Endothelial cell of umbilical vein (primary cell): ENCODE measurements at places on chromosomes 6 and 20. TPM values are rescaled to one million over a fixed set of nuclear protein-coding genes. Genes with fewer than 3 reads are reported as not detected.
A peak's percentile ranks its signal among the peaks of the same experiment; 100 is the strongest.

DNA sequence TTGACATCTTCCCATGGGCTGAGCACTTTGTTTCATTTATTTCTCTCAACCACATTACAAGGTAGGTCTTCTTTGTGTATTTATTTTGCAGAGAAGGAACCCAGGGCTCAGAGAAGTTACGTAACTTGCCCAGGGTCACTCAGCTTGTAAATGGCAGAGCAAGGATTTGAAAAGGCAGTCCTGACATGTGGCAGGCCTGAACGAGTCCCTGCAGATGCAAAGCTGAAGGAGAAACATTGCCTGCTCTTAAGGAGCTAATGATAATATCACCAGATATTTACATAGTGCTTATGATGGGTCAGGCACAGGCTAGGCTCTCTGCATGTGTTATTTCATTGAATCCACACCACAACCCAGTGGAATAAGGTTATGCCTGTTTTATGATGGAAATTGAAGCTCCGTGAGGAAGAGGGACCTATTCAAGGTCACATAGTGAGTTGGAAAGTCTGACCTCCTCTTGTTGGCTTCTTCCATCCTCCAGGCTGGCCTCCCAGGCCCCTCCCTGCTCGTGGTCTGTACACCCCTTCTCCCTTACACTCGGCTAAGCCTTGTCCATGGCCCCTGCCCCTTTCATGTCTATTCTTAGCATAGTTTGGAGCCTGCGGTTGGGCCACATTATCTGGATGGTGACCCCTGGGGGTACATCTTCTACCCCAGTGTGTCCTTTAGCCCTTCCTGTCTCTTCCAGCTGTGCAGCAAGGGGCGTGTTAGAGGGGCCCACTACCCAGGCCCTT is 12.5 kb downstream of the MYH7B start:
- no peak for DNase-seq

DNA sequence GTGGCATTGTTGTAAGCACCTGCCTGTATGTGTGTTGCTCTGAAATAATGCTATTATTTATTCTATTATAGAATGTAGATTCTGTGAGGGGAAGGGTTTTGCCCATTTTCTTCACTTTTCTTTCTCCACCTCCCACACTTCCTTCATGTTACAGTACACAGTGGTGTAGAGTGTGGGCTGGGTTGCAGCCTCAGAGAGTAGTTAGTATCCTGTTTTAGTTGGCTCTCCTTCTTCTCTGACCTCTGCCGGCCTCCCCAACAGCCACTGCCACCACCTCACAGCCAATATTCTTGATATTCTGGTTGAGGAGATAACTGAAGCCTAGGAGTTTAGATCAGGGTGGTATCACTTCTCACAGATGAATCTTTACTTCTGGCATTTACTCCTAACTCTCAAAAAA is 143.4 kb downstream of the BCKDHB start:
- peak; percentile 16 for DNase-seq

Gene OR2J3
- polyA plus RNA-seq, result not detected in 2 replicates

DNA sequence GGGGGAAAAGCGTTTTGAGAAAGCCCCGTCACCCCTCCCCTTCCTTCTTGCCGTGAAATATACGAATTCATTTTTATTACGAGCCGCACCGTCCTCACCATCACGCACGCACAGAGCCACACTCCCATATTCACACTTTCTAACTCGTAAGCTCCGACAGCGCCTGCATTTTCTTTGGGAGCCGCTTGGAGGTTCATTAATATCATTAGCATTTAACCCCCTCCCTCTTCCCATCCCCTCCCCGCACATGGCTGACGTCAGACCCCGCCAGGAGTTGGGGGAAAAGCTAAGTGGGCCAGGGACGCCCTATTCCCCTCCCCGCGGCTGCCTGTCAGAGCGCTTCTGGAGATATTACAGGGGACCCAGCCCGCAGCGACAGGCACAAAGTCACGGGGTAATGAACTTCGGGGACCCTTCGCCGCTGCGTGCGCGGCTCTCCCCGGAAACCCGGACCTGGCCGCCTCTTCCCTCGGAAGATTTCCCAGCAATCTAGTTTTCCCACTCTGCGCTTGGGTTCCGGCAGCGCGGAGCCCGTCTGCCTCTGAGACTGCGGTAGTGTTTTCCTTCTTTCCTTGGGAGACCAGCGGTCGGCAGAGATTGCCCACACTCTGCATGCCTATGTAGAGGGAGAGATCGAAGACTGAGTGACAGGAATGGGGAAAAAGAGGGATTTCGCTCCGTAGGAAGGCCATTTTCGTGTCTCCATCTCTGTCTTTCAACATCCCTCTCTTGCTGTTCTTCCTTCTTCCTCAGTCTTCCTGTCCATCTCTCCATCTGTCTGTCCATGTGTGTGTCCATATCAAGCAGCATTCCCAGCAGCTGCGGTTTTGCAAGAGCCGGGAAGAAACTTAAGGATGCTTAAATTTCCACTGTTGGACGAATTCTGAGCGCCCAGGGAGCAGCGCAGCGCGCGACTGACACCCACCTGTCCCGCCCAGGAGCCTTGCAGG is at the start of gene NR2E1:
Gene NR2E1 (plus strand): TSS at position 309 of the 950 bp plus-strand sequence. CDS start 744 bp downstream, outside the sequence.
- no peak for DNase-seq

DNA sequence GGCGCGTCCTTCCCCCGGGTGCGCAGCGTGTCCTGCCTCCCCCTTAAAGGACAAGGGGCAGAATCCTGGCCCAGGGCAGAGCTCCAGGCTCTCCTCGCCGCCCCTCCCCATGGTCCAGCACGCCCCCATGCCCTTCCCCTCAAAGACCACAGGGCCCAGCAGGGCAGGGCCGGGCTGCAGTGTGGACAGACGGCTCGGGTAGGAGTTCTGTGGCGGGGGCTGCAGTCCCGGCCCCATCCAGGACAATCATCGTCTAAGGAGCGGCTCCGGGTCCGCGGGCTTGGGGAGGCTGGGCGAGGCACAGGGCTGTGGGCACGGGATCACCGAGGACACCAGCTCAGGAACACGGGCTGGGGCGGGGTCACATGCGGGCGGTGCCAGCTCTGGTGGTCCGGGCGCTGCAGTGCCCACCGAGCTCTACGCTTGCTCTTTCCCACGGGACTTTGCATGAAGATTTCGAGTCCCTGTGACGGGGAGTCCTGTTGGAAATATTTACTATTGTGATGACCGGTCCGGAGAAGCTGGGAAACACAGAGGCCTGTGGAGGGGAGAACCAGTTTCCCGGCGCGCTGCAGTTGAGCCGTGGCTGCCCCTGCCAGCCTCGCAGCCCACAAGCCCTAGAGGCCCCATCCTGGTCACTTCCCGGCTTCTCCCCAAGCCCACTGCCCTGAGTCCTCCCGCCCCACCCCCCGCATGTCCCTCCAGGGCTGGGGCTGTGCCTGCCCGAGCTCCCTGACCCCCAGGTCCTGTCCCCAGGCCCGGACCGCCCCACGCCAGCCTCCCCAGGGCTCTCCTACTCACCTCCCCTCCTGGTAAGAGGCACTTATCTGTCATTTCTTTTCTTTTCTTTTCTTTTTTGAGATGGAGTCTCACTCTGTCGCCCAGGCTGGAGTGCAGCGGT is 20.6 kb downstream of the SLC17A9 start:
- no peak for DNase-seq

Gene VARS1
- polyA plus RNA-seq, result 36.5 and 37.4 TPM in 2 replicates
